GM23338 (cell line): ENCODE measurements at places on chromosomes 2 and 18. TPM values are rescaled to one million over a fixed set of nuclear protein-coding genes. Genes with fewer than 3 reads are reported as not detected.

GRCh38 chr2:130743278-130743677 lies 12.1 kb upstream of the AMER3 start:
- DNase-seq, result no peak

DNA sequence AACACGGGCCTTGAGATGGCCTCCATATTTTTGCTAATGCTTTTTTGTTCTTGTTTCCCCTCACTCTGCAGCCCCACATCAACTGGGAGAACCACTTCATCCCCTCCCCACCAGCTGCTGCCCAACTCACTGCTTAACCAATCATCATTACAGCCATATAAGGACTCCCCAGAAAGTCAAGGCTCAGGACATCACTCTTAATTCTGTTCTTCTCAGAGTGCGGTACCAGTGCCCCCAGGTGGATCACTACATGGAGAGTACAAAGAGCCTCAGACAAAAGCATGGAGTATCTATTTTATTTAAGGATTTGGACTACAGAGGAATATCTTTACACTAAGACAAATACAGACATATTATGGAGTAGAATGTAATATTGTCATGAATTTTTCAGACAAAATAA lies 340.6 kb downstream of the PAX3 start:
- peak; percentile 49 for DNase-seq

DNA sequence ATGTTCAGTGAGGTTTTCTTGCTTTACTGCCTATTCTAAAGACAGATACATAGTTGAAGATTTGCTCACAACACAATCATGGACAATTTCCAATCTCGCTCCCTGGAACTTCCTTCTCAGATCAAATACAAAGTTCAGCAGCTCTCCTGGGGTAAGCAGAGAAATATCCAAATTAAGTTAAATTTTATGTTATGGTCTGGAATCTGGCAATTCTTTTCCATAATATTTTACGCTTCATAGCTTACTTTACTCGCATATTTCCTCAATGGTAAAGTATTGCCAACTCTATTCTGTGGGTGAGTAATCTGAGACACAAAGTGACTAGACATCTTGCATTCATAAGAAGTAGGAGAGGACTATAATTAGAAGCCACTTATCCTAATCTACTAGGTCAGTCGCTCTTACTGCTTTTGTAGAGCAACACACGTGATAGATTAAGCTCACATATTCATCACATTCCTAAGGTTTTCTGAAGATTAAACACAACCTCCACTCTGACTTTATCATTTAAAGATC lies 529.4 kb downstream of the CCDC85A start:
- DNase-seq, result no peak

CFAP65 gene
- polyA plus RNA-seq, result 0.37 and 0.74 TPM in 2 replicates

ATOH8 gene
- 0.11 and 0.45 TPM in 2 replicates for polyA plus RNA-seq

KCNIP3 gene
- 0.32 and 0.45 TPM in 2 replicates for polyA plus RNA-seq
